ENCODE measurements at places on chromosomes 5 and 9. TPM values are rescaled to one million over a fixed set of nuclear protein-coding genes. Genes with fewer than 3 reads are reported as not detected.

Gene BARHL1
- not detected for total RNA-seq

DNA sequence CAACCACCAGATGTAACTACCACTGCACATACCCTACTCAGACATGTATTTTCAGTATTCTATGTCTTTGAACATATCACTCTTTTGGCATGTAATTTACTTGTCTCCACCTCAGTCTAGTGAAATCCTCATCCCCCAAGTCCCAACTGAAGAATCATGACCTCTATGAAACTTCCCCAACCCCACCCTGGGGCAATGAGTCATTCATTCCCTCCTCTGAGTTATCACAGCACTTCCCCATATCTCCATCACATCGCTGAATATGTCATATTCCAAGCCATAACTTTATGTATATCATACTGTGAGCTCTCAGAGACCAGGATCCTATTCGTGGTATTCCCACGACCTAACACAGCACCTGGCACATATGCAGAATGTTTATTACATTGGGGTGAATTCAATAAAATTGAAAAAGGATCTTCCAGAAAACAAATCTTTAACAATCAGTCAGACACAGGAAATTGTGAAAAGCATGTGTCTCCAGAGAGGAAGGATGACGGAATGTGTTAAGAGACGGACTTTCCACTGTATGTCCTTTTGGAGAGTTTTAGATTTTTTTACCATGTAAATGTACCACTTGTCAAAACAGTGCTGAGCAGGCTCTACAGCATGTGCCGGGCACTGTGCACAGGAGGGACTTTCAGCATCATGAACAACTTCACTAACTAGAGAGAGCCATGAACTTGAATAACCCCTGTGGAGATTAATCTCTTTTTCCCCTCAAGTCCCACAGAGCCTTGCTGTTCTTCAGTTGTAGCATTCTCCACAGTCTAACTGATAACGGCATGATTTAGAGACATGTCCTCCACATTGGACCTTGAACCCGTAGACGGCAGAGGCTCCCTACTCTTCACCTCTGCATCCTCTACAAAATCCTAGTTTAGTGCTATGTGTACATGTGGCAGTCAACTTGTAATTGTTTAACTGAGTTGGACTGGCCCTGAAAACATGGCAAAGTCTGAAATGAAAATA lies 213.5 kb downstream of the GLIS3 start:
- DNase-seq, result peak; percentile 63

Gene ENHO
- total RNA-seq, result 0.67 TPM

GRCh38 chr5:116583862-116584222 lies 9.2 kb upstream of the SEMA6A start:
- no peak for DNase-seq

Gene CEMIP2
- total RNA-seq, result 66.9 TPM

Gene GARNL3
- 14.1 TPM for total RNA-seq

Gene HMCN2
- total RNA-seq, result 2.3 TPM

- no peak for DNase-seq
These were observed 116.0 kb downstream of the NMUR2 start for GRCh38 chr5:152288917-152289595.

Gene NEURL1B
- 17.7 TPM for total RNA-seq

- no peak for DNase-seq
These were observed 162.8 kb upstream of the ANKH start for GRCh38 chr5:15034379-15034778.

GRCh38 chr5:96657068-96657467 lies 5.1 kb upstream of the CAST start:
- peak; percentile 41 for DNase-seq

GRCh38 chr5:144195448-144195847 lies 24.8 kb downstream of the KCTD16 start:
- DNase-seq, result no peak

DNA sequence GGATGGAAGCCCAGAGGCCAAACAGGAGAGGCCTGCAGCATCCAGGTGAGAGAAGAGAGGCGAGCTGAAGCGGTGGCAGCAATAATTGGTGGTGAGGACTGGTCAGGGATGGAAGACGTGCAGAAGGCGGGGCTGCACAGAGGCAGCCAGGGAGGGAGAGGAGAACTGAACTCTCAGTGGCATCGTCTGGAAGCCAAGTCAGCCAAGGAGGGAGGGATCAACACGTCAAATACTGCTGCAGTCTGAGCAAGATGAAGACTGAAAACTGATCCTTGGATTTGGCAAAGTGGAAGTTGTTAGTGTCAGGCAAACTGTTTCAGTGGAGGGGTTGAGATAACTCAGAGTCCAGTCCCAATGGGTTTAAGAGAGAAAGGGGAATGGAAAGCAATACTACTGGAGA lies 145.4 kb downstream of the CDK5RAP2 start:
- DNase-seq, result peak; percentile 89

GRCh38 chr5:1930501-1930879 lies 47.8 kb upstream of the IRX4 start:
- DNase-seq, result no peak

Gene PIP5K1B
- total RNA-seq, result 81.5 TPM

DNA sequence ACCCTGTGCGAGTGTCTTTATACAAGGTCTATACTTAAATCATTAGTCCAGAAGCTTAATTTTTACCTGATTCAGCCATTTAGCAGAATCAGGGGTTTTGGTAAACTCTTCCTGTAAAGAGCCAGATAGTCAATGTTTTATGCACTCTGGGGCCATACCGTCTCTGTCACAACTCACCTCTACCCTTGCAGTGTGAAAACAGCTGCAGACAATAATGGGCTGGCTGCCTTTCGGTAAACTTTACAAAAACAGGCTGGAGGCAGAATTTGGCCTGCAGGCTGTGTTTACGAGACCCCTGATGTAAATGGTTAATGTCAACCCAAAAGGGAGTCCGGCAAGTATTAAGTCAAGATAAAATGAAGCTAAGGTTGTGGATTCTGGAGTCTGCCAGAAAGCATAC lies 32.8 kb downstream of the SMARCA2 start:
- DNase-seq, result no peak

- peak; percentile 74 for DNase-seq
These were observed 59.0 kb downstream of the LMX1B start for GRCh38 chr9:126672634-126673284.

Gene CTXN3
- not detected for total RNA-seq

Gene ANKRD34B
- total RNA-seq, result not detected

DNA sequence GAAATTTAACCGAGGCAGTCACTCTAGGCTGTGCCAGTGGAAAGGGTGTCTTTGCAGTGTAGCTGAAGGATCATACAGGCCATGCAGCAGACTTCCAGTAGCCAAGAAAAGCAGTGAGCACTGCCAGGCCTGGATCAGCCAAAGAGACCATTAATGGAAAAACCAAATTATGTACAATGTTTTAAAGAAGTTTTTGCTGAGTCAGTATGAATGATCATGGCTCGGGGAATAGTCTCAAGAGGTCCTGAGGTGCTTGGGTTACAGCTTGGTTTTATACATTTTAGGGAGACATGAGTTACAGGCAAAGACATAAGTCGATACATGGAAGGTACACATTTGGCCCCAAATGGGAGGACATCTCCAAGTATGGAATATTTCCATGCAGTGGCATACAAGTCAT lies 141.3 kb downstream of the YTHDC2 start:
- DNase-seq, result no peak

- no peak for DNase-seq
These were observed 275.9 kb downstream of the DMRTA1 start for GRCh38 chr9:22722492-22722891.
